Stimulated activated CD8-positive, alpha-beta memory T cell treated with anti-CD3 and anti-CD28 coated beads, Interleukin-2, amount 100 ng/mL, for 1 hour (primary cell): ENCODE measurements at places on chromosomes 7 and 10.

GRCh38 chr10:113061557-113061956 is 111.5 kb downstream of the TCF7L2 start:
- no peak for DNase-seq

DNA sequence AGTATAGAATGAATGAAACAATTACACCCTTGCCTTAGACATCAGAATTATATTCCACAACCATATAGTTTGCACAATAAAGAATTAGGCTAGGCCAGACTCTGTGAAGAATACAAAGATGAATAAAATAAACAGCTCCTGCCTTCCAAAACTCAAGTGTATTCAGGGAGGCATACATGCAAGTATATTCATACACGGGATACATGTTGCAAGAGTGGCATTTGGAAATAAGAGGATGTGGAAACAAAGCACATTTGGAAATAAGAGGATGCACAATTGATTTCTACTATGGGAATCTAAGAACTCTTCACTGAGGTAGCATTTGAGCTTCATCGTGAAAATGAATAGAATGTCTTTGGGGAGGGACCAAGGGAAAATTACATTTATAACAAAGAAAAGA is 27.0 kb upstream of the TMEM26 start:
- DNase-seq: no peak

GRCh38 chr10:58335306-58336005 is 650 bp downstream of the UBE2D1 start:
- DNase-seq: no peak

GRCh38 chr7:22665923-22666322 is 61.1 kb upstream of the IL6 start:
- no peak for DNase-seq

- no peak for DNase-seq
Measured at GRCh38 chr7:50352282-50352681, 47.8 kb downstream of the IKZF1 start.

- DNase-seq: no peak
Measured at GRCh38 chr7:7686811-7687508, 31.4 kb downstream of the RPA3 start.

DNA sequence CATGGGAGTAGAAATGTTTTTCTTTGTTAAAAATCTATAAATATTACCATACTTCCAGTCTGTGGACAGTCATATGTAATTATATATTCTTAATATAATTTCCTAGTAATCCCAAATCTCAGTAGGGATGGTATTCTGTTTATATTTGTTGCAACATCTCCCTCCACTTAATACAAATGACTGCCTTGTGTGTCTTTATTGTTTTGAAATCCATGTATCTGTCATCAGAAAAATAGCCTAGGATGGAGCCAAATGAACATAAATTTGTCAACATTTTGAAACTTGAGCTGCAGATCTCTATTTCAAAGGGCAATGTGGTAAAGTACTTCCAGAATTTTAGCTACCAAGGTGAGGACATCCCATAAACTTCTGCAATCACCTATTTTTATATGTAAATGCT is 290.7 kb downstream of the TSPAN12 start:
- no peak for DNase-seq

- no peak for DNase-seq
Measured at GRCh38 chr10:103761075-103761920, 94.1 kb downstream of the SH3PXD2A start.

GRCh38 chr10:132145002-132145401 is 41.7 kb upstream of the DPYSL4 start:
- no peak for DNase-seq

- DNase-seq: no peak
Measured at GRCh38 chr7:98930464-98930863, 52.1 kb downstream of the TRRAP start.

DNA sequence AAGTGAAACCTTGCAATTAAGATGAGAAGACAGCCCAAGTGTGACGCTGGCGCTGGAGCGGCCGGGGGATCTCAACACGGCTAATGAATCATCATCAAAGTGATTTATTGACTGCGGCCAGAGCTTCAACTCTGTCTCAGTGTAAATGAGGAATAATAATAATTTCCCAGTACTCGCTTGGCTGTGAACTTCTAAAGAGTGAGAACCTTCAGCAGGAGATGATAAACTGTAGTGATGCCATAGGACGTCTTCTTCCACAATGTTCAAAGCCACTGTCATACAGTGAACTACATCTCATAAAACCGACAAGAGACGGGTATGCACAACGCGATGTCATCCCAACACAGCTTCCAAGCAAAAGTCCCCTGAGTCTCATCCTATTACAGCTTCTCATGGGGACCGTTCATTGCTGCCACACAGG is 123.6 kb upstream of the NOBOX start:
- no peak for DNase-seq

DNA sequence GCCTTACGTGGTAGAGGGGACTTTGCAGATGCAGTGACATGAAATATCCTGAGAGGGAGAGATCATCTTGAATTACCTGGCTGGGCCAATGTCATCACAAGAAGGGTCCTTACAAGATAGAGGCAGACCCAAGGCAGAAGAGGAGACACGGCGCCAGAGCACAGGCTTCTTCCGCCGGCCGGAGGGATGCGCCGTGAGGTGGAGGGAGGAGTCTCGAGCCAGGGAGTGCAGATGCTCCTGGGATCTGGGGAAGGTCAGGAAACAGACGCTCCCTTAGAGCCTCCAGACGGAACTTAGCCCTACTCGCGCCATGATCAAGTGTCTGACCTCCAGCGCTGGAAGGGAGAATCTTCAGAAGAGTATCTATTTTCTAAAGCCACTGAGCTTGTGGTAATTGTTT is 304.8 kb downstream of the GLRX3 start:
- no peak for DNase-seq

DNA sequence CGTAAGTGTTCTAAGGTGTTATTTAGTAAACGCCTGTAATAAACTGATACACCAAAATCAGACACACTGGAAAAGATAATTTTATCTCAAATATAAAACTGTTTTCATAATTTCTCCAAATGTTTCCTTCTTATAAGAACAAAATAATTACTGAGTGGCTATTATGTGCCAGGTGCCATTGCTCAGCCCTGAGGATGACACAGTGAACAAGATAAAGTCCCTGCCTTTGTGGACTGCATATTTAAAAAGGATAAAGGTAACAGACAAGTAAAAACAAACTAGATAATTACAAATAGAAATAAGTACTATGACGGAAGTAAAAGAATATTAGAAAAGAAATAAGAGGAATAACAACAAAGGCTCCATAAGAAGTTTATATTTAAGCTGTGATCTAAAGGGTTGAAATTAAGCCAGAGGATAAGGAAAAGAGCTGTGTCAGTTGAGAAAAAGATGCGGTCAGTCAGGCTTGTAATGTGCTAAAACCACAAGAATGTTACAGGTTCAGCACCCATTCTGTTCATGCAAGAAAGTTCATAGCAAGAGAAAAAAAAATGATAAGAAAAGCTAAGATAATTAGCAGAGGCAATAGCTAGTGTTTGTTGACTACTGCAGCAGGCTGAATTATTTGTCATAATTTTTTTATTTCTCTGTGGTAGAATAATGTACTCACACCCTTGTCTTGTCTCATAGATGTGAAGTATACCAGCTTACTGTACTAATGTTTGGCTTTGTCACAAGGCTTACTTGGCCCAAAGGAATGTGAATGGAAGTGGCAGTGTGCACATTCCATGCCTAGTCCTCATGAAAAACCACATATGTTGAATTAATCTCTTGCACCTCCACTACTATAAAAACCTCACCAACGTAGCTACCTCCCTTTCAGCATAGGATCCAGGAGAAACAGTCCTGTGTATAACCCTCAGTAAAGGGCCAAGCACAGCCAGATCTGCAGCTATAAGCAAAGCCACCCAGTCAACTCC is 75.1 kb downstream of the CRPPA start:
- no peak for DNase-seq

GRCh38 chr10:127556916-127557315 is 7.8 kb downstream of the NPS start:
- DNase-seq: no peak

DNA sequence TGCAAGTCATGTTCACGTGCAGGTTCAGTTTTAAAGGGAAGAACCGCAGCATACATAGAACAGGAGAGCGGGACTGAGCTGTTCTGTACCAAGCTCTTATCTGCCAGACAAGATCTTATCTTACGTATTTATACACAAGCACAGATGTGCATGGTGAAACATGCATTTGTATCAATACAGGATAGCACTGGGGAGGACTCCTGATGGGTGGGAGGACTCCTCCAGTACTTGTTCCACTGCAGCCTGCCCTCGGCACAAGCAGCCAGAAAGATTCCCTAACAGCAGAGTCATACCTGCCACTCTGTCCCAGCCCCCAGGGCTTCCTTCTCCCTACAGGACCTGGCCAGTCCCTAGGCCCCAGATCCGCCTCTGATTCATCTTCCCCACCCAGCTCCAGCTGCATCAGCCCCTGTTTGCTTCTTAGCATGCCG is 13.2 kb upstream of the PRKCQ start:
- DNase-seq: no peak

- no peak for DNase-seq
Measured at GRCh38 chr7:47196106-47196645, 385.7 kb downstream of the TNS3 start.

GRCh38 chr7:38427279-38427955 is 154.0 kb upstream of the TARP start:
- no peak for DNase-seq

DNA sequence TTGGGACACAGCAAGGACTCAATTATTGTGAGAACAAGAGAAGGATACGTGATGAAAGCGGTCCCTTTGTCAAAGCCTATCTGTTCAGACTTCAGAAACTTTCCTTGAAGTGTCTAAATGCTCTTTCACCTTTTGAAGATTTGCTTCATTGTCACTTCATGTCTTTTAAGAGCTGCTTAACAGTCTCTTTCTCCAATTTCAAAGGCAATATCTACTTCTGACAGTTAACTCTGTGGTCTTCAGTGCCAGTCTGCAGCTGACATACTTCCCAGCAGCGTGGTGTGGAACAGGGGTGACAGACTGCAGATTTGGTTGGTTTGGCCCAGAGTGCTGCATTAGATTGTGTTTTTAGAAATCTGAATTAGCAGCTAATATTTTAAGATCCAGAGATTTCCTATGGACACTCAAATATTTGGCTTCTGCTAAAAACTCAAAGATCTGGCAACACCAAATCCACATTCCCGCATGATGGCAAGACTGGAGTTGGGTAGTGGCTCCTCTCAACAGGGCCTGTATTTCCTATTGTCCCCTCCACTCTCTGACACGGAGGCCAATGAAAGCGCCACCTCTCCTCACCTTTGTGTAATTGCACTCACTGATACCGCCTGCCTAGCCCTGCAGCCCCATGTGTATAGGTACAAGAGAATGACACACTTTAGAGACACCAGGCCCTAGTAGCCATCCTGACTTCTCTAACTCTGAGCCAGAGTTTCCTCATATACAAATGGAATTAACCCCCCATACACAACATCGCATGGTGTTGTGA is 11.5 kb downstream of the SCRN1 start:
- DNase-seq: no peak

DNA sequence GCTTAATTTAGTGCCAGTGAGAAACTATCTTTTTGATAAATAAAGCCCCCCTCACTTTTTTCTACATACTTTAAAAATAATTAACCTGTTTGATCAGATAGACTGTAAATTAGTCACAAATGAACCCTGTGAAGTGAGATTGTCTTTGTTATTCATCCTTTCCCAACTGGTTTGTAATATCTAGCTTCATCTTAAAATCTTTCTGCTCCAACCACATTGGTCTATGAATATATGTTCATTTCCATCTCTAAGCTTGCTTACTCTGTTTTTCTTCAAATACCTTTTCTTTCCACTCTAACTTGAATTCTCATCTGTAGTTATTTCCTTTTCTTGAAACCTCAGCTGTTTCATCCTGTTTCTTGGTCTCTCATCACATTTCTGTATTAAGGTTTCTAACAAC is 12.1 kb downstream of the MARCHF5 start:
- no peak for DNase-seq

DNA sequence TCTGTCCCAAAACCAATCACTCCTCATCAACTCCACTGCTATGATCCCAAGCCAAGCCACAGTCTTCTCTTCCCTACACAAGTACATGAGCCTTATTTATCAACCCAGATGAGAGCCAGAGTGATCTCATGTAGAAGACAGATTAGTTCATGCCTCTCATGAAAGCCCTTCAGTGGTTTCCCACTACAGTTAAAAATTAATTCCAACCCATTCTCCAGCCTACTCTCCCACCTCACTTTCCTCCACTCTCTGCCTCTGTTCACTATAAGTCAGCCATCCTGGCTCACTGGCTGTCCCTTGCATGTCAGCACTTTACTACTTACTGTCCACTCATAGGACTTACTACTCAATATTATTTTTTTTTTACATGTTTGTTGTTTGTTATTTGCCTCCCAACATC is 67.3 kb downstream of the CACUL1 start:
- DNase-seq: no peak

DNA sequence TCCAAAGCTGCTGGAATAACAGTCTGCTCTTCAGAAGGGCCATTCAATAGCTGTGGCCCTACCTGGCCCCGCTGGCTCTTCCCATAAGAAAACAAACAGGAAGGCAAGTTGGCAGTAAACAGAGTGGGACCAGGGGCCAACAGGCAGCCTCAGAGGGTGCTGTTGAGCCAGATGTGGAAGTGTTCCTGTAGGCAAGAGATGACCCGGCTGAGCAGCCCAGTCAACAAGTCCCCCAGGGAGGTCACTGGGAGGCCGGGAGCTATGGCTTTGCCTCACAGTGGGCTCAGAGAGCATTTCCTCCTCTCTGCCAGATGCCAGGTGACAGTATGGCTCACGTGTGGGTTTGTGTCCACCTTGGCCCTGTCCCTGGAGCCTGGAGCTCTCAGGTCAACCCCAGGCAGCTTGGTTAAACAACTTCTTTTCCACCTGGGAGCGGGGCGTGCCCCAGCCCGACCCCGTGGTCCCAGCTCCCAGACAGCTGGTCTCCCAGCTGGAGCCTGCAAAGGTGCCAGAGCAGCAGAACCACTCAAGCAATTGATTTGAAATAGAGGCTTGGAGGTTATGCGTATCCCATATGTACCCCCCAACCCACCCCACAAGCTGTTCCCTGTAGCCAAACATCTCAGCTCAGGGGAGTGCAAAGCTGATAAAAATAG is 33.8 kb upstream of the LOXL4 start:
- DNase-seq: no peak
